ENCODE measurements at places on chromosomes 7 and 10.

- no peak for DNase-seq
Measured at GRCh38 chr7:44145479-44145968, 4.4 kb upstream of the MYL7 start.

DNA sequence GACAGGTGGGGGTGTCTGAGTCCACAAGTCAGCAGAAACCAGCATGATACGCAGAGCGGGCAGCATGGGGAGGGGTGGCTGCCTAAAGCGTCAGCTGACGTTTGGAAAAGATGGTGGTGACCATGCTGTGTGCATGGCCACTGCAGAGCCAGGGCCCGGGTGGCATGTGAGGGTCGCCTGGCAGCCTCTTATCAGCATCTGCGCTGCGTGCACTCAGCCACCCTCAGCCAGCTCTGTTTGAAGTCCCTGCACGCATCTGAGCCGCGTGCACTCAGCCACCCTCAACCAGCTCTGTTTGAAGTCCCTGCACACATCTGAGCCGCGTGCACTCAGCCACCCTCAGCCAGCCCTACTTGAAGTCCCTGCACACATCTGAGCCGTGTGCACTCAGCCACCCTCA, 61.5 kb downstream of the WDR37 start:
- DNase-seq: no peak

GRCh38 chr7:30970594-30971094, 6.9 kb downstream of the GHRHR start:
- DNase-seq: no peak

DNA sequence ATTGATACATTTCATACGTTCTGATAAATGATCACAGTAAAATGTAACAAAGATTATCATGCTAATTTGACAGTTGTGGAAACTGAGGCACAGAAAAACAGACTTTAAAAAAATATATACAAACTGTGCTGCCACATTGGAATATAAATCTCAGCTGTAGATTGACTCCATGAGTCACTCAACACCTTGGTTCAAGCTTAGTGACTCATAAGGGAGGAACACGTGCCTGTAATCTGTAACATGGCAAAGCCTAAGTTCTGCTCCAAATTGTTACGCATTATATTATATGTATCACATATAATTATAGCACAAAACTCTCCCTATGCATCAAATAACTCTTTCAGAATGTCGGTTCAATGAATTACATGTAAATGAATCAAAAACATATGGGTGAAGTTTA, 1047.5 kb downstream of the GATA3 start:
- no peak for DNase-seq

DNA sequence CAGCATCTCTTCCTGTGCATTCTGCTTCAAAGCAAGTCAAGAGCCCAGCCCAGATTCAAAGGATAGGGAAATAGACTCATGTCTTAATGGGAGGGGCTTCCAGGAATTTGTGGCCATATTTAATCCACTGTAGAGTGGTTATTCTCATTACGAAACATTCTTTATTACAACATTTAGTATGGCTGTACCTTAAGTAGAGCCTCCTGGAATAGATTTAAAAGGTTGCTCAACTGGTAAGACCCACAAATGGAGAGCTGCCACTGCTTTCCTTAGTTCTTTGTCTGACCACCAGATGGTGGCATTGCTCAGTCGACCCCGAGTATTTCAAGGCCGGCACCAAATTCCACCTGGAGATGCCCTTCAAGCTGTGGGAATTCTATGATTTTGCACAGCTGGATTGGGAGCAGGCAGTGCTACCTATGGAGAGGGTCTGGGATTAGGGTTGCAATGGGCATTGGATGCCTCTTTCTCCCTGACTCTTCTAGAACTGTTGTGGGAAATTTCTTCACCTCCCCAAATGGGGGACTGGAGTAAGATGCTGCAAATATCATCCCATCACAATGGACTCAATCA, 102.2 kb downstream of the RBM20 start:
- peak; percentile 60 for DNase-seq

- no peak for DNase-seq
Measured at GRCh38 chr7:101138213-101138870, 11.4 kb downstream of the SERPINE1 start.

- DNase-seq: no peak
Measured at GRCh38 chr10:88938938-88939337, 13.6 kb downstream of the ACTA2 start.

DNA sequence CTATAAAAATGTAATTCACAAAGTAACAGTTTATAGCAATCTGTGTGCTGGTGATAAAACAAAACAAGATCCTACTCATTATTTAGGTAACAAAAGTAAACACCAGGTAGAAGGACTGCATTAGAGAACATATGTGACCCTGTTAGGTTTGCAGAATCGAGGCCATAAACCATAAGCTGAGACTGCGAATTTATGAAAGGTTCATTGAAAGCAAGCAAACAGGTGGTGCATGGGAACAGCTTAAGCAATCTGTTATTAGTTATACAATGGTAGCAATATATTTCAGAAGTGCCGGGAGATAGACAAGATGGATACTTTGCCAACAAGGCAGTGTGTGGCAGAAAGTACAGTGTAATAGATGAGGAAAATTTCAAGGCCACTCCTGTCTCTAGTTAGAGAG, 23.5 kb upstream of the FAM133B start:
- DNase-seq: no peak

- no peak for DNase-seq
Measured at GRCh38 chr10:109906316-109906715, 17.0 kb downstream of the XPNPEP1 start.

DNA sequence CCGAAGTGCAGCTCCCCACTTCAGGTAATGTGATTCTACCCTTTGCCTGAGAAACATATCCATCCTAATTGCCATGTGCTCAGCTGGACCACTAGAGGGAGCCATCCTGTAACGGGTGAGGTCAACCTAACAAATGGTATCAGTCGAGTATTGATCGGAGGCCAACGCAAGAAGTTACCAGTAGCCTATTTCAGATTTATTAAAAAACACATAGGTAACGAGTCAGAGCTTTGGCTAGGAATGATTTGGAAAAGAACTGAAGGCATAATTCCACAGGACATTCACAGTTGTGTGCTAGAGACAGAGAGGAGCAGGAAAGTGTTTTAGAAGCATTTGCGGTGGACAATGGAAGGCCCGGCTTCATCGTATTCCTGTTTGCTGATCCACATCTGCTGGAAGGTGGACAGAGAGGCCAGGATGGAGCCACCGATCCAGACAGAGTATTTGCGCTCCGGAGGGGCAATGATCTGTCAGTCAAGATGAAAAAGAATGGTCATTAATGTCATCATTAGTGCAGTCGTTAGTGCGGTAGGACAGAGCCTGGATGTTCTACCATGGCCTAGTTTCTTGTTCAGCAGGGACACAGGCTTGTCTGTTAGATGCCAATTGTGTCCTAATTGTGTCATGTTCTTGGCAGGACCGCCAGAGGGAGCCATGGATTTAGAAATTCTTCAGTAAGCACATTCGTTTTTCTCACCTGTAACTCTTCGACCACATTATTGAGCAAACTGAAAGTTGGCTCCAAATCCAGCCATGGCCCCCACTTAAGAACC, 17.5 kb downstream of the ACTA2 start:
- DNase-seq: peak; percentile 71

DNA sequence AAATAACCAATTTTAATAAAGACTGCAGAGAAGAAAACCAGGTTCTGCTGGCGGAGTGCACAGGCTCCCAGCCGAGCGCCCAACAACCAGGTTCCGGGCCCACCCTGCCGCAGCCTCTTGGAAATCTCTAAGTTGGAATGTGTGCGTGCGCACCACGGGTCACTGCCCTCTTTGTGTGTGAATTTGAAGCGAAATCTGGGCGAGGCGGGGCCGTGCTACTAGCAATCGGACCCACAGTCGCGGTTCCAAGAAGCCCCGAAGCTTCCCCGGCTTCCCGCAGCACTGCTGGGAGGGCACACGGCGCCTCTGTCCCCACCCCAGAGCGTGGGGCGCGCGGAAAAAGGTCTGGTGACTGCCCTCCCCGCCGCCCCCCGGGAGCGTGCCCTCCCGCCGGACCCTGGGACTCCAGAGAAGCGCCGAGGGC, 666 bp upstream of the MAP3K8 start:
- DNase-seq: peak; percentile 33

GRCh38 chr10:92290076-92290836, 622 bp downstream of the CPEB3 start:
- peak; percentile 12 for DNase-seq

DNA sequence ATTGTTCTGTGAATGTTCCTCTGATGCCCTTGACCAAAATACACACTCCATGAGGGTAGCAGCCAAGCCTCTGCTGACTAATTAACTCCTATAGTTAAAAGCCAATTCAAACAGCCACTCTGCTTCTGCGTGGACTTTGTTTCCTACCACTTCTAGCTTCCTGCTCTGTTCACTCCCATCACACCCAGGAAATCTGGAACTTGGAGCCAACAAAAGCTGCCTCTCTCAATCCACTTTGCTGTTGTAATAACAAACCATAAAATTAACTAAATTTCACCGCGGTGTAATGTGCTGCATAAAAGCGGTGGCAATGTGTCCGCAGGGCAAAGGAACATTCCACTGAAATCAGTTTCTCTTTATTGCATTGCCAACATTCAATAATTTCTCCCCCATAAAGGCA, 239.5 kb downstream of the PLXNA4 start:
- no peak for DNase-seq

- no peak for DNase-seq
Measured at GRCh38 chr10:1434202-1434601, 303.1 kb downstream of the ADARB2 start.

DNA sequence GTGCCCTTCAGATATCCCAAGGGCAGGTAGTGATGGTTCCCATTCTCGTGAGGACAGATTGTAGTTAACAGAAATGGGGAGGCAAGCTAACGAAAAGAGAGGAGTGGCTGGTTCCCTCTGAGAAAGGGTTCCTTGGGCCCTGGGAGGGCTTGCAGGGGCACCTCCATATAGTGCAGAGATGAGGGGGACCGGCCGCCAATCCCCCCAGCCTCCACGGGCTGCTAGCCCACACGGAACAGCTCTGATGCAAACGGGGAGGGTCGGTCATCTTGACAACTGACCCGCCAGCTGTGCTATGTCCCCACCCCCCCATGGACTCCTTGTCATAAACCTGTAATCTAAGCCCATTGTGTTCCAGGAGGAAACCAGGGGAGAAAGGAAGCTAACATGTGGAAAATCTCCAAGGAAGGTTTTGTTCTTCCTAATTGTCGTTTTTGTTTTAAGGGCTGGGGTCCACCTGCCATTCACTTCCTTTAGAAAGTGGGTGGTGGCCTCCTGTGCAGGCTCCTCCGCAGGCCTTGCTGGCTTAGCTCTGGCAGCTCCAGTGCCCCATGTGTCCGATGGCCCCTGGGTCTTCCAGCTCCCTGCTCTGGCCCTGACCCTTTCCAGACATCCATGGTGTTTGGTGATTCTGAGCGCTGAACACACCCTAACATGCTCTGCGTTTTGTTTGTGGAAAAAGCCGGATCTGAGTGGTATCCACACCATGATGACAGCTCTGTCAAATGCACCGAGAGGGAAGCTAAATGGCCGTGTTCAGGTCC, 15.9 kb downstream of the ADCY1 start:
- no peak for DNase-seq

DNA sequence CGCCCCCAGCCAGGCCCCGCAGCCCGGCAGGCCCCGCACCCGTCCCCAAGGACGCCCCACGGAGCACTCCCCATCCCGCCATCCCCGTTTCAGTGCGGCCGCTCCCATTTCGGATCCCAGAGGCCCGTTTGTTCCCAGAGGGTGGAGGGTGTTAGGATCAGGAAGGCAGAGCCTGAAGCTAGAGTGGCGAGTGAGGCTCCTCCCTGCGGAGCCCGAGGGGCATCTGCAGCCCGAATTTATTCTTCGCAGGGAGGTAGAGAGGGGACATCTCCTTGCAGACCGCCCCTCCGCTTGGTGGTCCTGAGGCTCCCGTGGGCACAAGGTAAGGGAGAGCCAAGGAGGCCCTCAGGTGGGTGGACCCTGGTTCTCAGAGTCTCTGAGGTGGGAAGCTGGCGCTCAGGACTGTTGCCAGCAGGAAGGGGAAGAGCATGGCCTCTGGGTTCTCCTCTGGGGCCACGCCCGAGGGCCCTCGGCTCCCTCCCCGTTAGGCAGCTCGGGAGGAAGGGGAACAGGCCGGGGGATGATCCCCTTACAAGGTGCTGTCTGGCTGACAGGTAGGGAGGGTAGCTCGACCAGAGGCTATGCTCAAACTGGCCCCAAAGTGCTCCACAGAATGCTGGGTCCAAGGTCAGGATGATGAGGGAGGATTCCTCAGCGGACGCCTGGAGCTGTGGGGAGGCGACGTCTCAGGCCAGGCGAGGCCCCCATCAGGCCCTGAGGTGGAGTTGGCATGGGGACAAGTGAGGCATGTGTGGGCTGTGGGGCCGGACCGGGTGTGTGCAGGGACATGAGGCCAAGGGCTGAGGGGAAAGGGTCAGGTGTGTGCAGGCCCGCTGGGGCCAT, 17.4 kb downstream of the POLL start:
- peak; percentile 30 for DNase-seq

DNA sequence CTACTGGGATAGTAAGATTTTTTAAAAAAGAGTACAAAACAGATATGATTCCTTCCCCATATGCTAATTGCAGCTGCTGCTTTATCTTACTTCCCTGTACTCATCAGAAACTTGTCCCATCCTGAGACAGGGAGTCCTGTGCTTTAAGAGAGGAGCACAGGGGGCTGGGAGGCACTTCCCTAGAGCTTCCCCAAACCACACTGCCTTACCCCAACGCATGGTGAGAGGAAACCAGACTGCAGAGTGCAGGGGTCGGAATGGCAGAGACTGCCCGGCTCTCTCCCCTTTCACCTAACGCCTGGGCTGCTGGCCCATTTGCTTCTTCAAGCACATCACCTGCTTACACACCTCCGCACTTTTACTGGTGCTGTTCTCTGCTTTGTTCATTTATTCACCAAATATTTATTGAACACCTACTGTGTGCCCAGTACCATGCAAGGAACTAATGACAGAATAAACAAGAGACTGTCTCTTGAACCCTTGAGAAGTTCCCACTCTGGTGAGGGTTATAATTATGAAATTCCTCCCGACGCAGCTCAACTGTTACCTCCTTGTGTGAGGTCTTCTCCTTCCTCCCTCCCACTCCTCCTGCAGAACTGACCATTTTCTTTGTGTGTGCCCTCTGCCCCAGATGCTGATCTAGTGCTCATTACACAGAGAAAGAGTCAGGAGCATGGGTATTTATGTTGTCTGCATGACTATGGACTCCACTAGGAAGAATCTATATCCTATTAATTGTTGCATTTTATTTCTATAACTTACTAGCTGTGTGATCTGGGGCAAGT, 289.7 kb downstream of the TCF7L2 start:
- no peak for DNase-seq
